Caco-2 (cell line): ENCODE measurements at places on chromosomes 7 and 10. TPM values are rescaled to one million over a fixed set of nuclear protein-coding genes. Genes with fewer than 3 reads are reported as not detected.

GRCh38 chr10:111511751-111512150 lies 434.9 kb downstream of the ADRA2A start:
- H3K27ac ChIP-seq, result no peak overlapping the region
- DNase-seq, result no peak
- no peak overlapping the region for H3K4me3 ChIP-seq
- no peaks in the 10 kb centered on the region for H3K27me3 ChIP-seq

DNA sequence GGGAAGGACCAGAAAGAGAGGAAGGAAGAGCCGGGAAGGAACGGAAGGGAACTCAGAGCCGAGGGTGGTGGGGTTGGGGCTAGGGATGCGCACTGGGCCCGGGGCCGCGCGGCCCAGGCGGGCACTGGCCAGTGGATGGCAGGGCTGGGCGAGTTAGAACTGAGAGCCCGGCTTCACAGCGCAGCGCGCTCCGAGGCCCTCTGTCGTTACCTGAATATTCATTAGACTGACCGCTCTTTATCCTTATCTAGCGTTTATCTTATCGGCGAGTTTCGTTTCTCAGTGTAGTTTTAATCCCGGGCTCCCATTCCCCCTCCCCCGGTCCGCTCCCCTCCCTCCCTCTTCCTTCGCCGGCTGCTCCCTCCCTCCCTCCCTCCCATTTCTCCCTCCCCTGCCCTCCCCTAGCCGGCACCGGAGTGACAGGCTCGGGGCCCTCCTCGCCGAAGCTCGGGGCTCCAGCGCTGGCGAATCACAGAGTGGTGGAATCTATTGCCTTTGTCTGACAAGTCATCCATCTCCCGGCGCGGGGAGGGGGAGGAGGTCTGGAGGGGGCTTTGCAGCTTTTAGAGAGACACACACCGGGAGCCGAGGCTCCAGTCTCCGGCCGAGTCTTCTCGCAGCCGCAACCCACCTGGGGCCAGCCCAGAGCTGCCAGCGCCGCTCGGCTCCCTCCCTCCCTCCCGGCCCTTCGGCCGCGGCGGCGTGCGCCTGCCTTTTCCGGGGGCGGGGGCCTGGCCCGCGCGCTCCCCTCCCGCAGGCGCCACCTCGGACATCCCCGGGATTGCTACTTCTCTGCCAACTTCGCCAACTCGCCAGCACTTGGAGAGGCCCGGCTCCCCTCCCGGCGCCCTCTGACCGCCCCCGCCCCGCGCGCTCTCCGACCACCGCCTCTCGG lies at the start of gene PAX2:
TSS of gene PAX2 (plus strand) at position 596 of the 895 bp plus-strand sequence. CDS start 679 bp downstream, outside the sequence.
- no peak within 1 kb of the TSS for H3K27ac ChIP-seq
- H3K4me1 ChIP-seq, result peaks cover 21% of the 10 kb centered on the region
- no peak for DNase-seq
- peak within 1 kb of the TSS; percentile 39 for H3K4me3 ChIP-seq

- H3K27me3 ChIP-seq, result no peaks in the 10 kb centered on the region
- H3K36me3 ChIP-seq, result no peaks in the 10 kb centered on the region
- H3K4me3 ChIP-seq, result no peak overlapping the region
- DNase-seq, result no peak
Measured at GRCh38 chr10:117581961-117582360, 39.4 kb downstream of the EMX2 start.

The CPA2 gene
- 26.1 and 27.6 TPM in 2 replicates for total RNA-seq

The CRHR2 gene
- not detected in 2 replicates for total RNA-seq

The MEOX2 gene
- not detected in 2 replicates for total RNA-seq
